ENCODE measurements at places on chromosomes 1 and 21. TPM values are rescaled to one million over a fixed set of nuclear protein-coding genes. Genes with fewer than 3 reads are reported as not detected.
A peak's percentile ranks its signal among the peaks of the same experiment; 100 is the strongest.

DNA sequence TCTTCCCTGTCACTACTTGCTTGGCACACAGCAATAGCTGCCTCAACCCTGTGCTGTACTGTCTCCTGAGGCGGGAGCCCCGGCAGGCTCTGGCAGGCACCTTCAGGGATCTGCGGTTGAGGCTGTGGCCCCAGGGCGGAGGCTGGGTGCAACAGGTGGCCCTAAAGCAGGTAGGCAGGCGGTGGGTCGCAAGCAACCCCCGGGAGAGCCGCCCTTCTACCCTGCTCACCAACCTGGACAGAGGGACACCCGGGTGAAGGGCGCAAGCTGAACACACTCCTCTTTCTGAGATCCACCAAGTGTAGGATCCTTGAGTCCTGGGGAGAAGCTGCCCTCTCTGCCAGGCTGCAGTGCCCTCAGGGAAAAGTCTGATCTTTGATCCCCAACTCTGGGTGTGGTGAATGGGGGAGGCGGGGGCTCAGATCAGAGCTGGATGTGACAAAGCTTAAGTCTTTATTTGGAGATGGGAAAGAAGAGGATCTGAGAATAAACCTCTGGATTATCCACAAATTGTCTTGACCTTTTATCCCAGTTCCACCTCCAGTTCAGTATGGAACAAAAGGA lies 1.2 kb downstream of the RXFP4 start:
- no peaks in the 10 kb centered on the region for H3K27me3 ChIP-seq
- no peak for DNase-seq
- peak overlapping the region; percentile 88 for H3K27ac ChIP-seq
- peaks cover 24% of the 10 kb centered on the region for H3K36me3 ChIP-seq
- H3K4me3 ChIP-seq, result no peak overlapping the region

DNA sequence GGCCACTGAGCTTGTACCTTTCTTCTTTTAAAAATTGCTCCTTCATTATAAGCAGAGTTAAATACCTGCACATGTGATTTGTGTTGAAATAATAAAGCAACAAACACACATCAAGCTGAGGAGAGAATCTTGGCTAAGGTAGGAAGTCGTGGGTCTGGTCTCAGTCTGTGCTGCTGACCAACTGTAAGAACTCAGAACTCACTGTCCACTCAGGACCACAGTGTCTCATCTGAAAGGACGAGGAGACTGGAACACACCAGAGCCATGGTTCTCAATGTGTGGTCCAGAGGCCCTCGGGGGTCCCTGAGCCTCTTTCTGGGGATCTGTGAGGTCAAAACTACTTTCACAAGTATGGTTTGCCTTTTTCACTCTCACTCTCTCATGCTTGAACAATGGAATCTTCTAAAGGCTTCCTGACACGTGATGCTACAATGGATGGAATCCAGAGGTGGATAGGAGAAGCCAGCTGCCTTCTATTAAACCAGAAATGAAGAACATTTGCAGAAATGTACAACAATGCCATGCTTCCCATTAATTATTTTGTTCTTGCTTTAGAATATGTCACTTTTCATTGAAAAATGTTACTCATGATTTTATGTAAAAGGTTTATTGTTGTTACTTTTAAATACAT lies 17.3 kb upstream of the ETS2 start:
- peaks cover 7% of the 10 kb centered on the region for H3K4me1 ChIP-seq
- no peak for DNase-seq
- H3K36me3 ChIP-seq, result peaks cover 3% of the 10 kb centered on the region
- peaks cover 2% of the 10 kb centered on the region for H3K27me3 ChIP-seq

GRCh38 chr1:95002540-95003432 lies 70.0 kb downstream of the ALG14 start:
- DNase-seq, result no peak
- H3K4me1 ChIP-seq, result no peaks in the 10 kb centered on the region
- no peaks in the 10 kb centered on the region for H3K36me3 ChIP-seq
- H3K27ac ChIP-seq, result no peak overlapping the region

DNA sequence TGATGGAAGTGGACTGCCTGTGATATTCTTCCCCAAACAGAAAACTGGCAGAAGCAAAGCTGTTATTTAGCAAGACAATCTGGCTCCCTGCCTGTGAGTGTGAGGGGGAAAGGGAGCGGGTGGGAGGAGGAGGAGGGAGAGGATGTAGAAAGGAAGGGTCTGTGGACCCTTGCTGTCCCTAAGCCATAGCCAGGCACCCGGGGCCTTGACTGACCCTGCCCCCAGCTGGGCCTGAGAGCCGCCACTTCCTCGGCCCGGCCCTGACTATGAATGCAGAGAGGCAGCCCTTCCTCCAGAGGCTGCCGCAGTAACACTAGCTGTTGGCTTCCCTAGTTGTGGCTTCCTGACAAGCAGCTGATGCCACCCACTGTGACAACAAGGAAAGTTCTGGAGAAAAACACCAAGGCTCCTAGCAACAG lies 13.9 kb downstream of the PLA2G2F start:
- peaks cover 2% of the 10 kb centered on the region for H3K27me3 ChIP-seq
- H3K4me1 ChIP-seq, result peaks cover 17% of the 10 kb centered on the region
- no peaks in the 10 kb centered on the region for H3K36me3 ChIP-seq
- no peak for DNase-seq
- no peak overlapping the region for H3K27ac ChIP-seq

DNA sequence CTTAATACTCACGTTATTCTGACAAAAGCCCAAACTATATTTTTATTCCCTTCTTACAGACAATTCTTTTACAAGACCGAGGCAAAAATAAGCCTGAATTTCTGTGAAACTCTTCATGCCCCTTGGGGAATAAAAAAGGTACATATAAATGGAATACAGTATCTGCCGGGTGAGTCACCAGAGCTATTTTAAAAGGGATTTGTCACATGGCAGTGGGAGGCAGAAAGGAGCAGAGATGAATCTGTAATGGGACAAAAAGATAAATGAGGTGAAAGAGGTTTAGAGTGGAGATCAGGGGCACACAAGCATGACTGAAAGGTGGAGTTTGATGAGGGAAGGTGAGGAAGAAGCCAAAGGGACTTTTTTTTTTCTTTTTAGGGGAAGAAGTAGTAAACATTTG lies 8.8 kb downstream of the XCL1 start:
- H3K4me3 ChIP-seq, result no peak overlapping the region
- no peak for DNase-seq
- peaks cover 3% of the 10 kb centered on the region for H3K27me3 ChIP-seq
- peaks cover 2% of the 10 kb centered on the region for H3K36me3 ChIP-seq
- no peak overlapping the region for H3K27ac ChIP-seq

DNA sequence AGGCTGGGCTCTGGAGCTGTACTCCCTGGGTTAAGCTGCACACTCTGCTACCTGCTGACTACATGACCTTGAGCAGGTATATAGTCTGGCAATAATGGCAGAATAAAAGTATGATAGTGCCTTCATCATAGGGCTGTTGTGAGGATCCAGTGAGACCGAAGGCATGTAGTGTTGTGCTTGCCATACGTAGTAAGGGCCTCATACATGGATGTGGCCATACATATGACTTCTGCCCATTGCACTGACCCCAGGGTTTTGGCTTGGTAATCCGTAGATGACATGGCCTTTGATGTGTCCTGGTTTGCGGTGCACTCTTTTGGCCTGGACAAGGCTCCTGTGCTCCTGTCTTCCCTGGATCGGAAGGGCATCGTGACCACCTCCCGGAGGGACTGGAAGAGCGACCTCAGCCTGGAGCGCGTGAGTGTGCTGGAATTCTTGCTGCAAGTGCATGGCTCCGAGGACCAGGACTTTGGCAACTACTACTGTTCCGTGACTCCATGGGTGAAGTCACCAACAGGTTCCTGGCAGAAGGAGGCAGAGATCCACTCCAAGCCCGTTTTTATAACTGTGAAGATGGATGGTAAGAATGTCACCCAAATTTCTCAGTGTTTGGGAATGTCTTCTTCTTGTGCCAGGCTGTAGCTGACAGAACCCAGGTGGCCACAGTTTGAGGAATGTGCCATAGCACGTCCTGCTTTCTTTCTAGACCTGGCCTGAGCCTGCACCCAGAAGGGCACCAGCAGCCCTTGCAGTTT lies 17.0 kb upstream of the CD101 start:
- peaks cover 12% of the 10 kb centered on the region for H3K36me3 ChIP-seq
- no peaks in the 10 kb centered on the region for H3K27me3 ChIP-seq
- DNase-seq, result no peak
- H3K27ac ChIP-seq, result no peak overlapping the region
- no peak overlapping the region for H3K4me3 ChIP-seq

GRCh38 chr1:61202854-61203598 lies 120.7 kb downstream of the NFIA start:
- DNase-seq, result no peak
- H3K4me3 ChIP-seq, result no peak overlapping the region
- H3K4me1 ChIP-seq, result no peaks in the 10 kb centered on the region
- no peaks in the 10 kb centered on the region for H3K36me3 ChIP-seq
- peaks cover 17% of the 10 kb centered on the region for H3K27me3 ChIP-seq
- H3K27ac ChIP-seq, result no peak overlapping the region

GRCh38 chr21:33642896-33643657 lies 776 bp downstream of the ITSN1 start:
- H3K4me3 ChIP-seq, result peak overlapping the region; percentile 88
- DNase-seq, result peak; percentile 3
- no peak overlapping the region for H3K27ac ChIP-seq
- peaks cover 14% of the 10 kb centered on the region for H3K4me1 ChIP-seq

GRCh38 chr1:219778793-219779369 lies 149.5 kb downstream of the SLC30A10 start:
- no peaks in the 10 kb centered on the region for H3K36me3 ChIP-seq
- H3K4me1 ChIP-seq, result no peaks in the 10 kb centered on the region
- no peak for DNase-seq
- no peaks in the 10 kb centered on the region for H3K27me3 ChIP-seq

DNA sequence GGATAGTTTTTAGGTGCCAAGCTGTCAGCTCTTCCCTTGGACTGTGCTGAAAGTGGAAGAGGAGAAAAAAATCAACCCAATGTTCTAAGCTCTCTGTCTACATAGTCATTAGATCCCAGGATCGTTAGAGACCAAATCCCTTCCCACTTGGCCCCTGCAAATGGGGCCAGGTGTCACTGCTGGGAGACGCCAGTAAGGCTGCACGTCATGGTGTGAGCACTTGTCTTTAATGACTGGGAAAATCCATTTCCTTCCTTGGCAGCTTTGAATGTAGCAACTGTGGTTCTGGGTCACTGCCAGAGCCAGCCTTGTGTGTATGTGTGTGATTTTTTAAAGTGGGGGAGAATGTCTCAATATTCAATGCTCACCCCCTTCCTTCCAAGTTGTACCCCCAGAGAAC lies 59.9 kb downstream of the MAN1C1 start:
- H3K4me1 ChIP-seq, result peaks cover 54% of the 10 kb centered on the region
- H3K4me3 ChIP-seq, result peak overlapping the region; percentile 47
- H3K27me3 ChIP-seq, result peaks cover 81% of the 10 kb centered on the region
- H3K36me3 ChIP-seq, result peaks cover 5% of the 10 kb centered on the region

DNA sequence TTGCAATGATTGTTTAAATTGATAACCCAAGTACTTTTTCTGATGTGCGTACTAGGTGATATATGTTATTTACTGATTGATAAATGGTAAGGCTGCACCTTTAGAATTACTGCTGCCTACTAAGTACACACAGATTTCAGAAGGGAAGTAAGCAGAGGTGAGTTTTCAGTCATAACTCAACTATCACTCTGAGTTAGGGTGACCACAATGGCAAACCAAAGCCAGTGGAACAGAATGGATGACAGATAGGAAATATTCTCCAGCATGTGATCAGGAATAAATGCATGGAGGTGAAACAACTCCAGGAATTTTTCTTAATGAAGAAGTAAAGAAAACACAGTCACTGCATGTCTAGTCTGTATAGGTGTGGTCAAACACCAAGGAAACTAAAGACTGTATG lies 7.5 kb upstream of the KCNJ15 start:
- H3K27ac ChIP-seq, result peak overlapping the region; percentile 29
- H3K36me3 ChIP-seq, result peaks cover 2% of the 10 kb centered on the region
- H3K4me1 ChIP-seq, result peaks cover 31% of the 10 kb centered on the region
- DNase-seq, result no peak

Gene CD55
- total RNA-seq, result 178 TPM

Gene PGLYRP3
- not detected for total RNA-seq
